WERI-Rb-1 (cell line): ENCODE measurements at places on chromosomes 11 and 22.

DNA sequence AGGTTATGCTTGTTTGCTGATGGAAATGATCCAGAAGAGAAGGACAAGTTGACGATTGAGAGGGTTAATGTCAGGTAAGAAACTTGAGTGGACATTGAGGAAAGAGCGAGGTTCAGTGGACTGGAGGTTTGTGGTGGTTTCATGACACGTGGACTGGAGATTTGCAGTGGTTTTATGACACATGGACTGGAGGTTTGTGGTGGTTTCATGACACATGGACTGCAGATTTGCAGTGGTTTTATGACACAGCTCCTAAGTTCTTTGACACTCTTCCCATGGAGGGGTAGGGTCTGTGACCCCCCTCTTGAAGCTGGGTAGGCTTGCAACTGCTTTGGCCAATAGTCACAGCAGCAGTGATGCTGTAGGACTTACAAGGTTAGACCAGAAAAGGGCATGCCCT is 5.4 kb upstream of the MAPK8IP2 start:
- DNase-seq, result no peak

GRCh38 chr22:45418056-45418769 is 4.7 kb downstream of the RIBC2 start:
- DNase-seq, result no peak

DNA sequence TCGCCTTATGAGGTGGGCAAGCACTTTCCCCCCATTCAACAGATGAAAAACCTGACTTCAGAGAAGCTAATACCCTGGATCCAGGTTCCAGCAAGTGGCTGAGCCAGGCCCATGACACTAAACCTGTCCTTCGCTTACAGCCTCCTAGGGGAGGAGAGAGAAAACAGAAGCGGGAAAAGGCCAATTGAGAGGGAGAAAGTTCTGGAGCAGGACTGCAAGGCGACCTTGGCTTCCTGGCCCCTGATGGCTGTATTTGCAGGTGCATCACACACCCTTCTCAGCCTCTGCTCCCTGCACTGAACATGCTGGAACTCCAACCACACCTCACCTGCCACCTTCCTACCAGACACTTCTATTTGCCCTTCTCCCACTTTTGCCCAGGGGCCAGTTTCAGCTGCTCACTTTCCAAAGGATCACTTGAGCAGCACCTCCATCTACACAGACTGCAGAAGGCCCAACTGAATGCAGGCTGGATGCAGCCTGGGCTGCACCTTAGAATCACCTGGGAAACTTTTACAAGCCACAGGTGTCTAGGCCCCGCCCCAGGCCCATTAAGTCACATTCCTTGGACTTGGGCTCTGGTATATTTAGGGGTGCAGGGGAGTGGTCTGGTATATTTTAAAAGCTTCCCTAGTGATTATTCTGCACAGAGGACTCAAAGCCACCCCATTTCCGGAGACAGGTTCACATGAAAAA is 14.3 kb upstream of the ADA2 start:
- DNase-seq, result no peak

DNA sequence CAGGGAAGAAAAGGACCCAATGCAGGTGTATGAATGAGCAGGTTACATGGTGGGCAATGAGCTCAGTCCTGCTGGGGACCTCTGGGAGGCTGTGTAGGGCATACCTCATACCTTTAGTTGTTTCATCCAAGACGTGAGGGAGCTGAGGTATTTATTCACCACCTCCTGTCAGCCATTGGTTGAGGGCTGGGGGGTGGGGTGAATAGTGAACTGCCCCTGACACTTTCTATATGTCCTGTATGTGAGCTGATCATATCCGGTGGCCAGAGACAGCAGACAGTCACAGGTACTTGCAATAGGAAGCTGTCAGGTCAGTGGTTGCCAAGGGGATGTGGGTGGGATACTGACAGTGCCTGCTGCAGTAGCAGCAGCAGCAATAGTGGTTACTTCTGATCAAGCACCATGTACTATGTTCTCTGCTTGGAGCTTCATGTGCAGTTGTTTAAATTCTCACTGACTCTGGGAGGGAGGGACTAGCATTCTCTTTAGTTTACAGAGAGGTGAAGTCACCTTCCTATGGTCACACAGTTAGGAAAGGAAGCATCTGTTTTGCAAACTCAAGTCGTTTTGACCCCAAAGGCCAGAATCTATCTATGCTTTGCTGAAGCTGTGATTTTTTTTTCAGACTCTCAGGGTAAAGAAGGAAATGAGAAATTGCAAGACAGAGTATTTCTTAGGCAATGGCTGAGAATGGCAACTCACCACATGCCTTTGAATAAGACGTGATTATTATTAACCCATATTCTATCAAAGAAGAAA is 54.0 kb downstream of the MIAT start:
- DNase-seq, result no peak

- no peak for DNase-seq
Observed at GRCh38 chr22:43502306-43502874, 90.6 kb downstream of the MPPED1 start.

GRCh38 chr11:73980001-73980961 is 2.4 kb downstream of the UCP2 start:
- no peak for DNase-seq

GRCh38 chr22:38798496-38798895 is 4.6 kb upstream of the DNAL4 start:
- DNase-seq, result no peak

- DNase-seq, result no peak
Observed at GRCh38 chr11:9130297-9130696, 38.9 kb upstream of the SCUBE2 start.

GRCh38 chr11:119888119-119888518 is 159.1 kb upstream of the NECTIN1 start:
- DNase-seq, result peak; percentile 67

GRCh38 chr22:26298605-26299310 is 129.5 kb downstream of the SEZ6L start:
- DNase-seq, result no peak

GRCh38 chr11:102749101-102749722 is 24.5 kb upstream of the MMP8 start:
- no peak for DNase-seq

DNA sequence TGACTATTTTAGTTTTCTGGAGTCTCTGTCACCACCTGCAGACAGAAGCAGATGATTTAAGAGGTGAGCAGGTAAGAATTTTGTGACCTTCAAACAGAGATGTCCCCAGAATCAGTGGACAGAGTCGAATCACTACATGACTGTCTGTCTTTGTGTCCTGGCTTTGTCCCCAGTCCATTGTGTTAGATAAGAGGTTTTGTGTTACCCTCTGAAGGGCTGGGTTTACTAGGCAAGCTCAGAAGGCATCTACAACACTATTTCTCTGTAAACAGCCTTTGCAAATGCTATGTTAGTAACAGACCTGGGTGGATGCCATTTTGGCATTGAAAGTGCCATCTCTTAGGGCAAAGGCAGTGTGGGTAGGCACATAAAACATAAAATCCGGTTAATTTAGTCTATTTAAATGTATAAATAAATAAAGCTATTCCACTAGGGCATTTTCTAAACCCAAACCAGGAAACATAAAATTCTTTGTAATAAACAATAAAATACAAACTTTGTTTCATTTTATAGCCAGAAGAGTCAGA is 40.3 kb upstream of the CADM1 start:
- no peak for DNase-seq

- no peak for DNase-seq
Observed at GRCh38 chr11:71574418-71574817, 8.3 kb downstream of the KRTAP5-11 start.

- DNase-seq, result no peak
Observed at GRCh38 chr11:125525303-125525702, 29.2 kb upstream of the FEZ1 start.

GRCh38 chr11:2532704-2533586 is 88.1 kb downstream of the KCNQ1 start:
- DNase-seq, result peak; percentile 96

DNA sequence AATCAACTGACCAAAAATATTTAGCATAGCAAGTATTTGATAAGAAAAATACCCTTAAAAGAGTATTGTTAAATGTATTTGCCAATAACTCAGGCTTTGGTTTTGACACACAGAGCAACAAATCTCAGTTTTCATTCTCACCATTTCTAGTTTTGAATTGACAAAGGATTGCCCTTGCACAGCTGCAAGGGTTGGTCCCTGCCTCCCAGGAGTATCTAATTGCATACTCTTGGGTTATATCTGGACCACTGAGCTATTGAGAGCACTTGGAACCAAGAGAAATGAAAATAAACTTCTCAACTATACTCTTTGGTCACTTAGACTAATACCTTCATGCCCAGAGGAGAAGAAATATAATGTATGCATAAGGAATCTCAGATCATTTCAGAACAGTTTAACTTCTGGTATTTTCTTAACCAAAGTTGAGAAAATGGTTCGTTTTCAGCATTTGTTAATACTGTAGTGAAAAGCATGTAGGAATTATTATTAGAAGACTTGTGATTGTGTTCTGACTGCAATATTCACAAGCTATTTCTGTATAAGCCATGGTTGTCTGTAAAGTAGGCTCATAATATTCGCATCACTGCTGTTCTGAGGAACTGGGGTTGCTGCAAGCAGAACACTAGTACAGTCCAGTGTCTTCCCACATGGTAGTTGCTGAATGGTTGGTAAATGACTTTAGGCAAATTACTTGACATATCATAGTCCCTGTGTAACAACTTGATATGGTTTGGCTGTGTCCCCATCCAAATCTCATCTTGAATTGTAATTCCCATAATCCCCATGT is 7.9 kb downstream of the C2CD3 start:
- DNase-seq, result no peak

DNA sequence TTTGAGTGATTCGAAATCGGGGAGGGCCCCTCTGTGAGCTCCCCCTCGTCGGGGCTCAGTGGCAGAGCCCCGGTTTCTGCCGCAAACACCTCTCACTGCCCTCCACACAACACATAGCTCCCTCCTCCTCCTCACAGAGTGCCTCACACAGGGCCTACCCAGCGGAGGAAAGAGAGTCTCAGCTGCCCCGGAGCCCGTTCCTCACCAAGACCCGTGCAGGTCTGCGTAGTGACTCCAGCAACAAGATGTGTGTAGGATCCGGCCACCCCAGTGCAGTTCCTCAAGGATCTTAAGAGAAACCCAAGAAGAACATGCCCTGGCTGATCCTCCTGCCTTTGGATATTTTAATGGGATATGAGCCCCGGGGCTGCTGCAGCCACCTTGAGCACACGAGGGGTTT is 238.4 kb downstream of the BRD1 start:
- no peak for DNase-seq

DNA sequence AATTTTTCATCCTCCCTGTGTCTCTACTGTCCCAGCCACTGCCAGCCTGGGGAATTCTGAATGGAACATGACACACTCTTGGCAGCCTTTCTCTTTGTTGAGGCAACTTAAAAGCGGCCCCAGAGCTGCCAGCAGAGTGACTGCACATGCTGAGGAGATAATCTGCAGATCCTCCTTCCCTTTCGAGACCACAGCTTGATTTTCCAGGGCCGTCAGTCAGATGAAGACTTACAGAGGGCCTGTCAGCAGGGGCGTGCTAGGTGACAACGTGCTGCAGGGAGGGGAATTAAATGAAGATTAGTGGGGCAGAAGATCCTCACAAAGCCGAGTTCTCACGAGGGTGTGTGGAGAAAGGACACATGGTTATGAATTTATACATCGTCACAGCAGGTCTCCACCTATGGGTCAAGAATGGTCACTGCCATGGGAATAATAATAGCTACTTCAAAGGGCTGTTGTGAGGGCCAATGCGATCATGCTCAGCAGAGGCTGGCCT is 193.5 kb upstream of the PITPNB start:
- peak; percentile 95 for DNase-seq

DNA sequence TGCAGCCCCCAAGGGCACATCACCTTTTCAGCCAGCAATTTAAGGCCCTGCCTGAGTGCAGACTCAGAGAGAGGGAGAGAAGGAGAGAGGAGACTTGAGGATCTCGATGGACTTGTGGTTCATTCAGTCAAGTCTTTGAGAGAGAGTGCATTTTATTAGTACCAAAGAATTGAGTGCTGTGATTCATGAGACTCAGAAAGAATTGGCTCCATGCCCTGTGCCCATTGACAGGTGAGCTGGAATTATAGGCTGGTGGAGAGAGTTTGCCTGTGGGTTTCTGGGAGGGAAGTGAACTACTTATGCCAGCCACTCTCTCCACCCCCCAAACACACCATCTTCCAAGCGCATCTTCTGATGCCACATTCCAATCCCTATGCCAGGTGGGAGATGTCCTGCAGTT is 236.8 kb downstream of the MN1 start:
- DNase-seq, result no peak

- no peak for DNase-seq
Observed at GRCh38 chr11:67352546-67353316, 615 bp downstream of the POLD4 start.

DNA sequence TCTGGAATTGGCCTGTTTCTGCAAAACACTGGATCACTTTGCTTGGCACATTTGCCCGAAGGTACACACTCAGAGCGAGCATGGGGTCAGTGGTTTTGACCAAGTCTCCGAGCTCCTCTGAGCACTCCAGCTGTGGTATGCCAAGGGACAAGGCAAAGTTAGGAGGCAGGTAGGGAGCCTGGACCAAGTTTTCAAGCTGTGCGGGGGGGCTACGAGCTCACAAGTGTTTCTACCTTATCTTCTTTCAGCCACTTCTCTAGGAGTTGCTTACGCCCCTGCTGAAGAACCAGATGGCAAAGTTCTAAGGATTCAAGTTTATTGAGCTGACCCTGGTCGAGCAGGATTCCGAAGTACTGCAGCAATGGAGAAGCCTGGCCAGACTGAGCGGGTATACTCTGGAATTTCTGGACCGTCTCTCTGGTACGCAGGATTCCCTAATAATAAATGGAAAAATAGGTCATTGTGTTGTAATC is 54.7 kb upstream of the SLC25A1 start:
- DNase-seq, result no peak

DNA sequence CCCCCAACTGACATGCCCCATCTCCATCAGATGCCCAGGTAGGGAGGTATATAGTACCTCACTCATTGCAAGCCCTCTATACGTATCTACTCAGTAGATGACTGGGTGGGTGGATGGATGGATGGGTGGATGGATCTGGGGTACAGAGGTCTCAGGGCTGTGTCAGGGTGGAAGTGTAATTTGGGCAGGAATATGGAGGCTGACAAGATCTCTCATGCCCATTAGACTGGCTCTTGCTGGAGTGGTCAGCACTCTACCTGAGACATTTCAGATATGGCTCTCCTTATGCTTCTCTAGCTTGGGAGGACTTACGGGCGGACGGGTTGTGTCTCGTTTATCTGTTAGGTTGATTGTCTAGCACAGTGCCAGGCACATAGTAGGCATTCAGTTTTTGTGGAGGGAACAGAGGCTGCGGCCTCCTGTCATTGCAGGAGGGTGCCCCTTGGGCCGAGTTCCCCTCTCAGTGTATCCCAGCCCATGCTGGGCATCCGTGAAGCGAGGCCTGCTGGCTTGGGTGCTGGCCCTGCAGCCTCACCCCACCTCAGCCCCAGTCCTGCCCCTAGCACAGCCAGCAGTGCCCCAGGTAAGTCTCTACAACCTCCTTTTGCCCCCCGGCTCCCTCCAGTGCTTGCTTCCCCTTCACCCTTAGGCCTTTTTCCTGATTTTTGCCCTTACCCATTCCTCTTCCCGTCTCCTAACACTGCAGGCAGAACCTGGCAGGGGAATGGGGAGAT is 13.7 kb downstream of the ROBO3 start:
- no peak for DNase-seq

- no peak for DNase-seq
Observed at GRCh38 chr11:14687943-14688627, 44.5 kb downstream of the PDE3B start.

- no peak for DNase-seq
Observed at GRCh38 chr22:46056546-46057245, 79.7 kb upstream of the WNT7B start.

- DNase-seq, result no peak
Observed at GRCh38 chr22:35971456-35972119, 57.0 kb downstream of the RBFOX2 start.

GRCh38 chr11:115222218-115222862 is 281.9 kb downstream of the CADM1 start:
- no peak for DNase-seq

GRCh38 chr11:11580012-11580411 is 41.8 kb downstream of the GALNT18 start:
- no peak for DNase-seq
